ENCODE measurements at places on chromosomes 16 and 17.

- peak; percentile 77 for DNase-seq
Measured at GRCh38 chr16:66549284-66550131, at the start of gene TK2. Gene TK2 (minus strand): TSS chr16:66550122. CDS start chr16:66550061, 61 bp downstream.

- no peak for DNase-seq
Measured at GRCh38 chr16:58116081-58116480, 13.1 kb downstream of the CFAP20 start.

DNA sequence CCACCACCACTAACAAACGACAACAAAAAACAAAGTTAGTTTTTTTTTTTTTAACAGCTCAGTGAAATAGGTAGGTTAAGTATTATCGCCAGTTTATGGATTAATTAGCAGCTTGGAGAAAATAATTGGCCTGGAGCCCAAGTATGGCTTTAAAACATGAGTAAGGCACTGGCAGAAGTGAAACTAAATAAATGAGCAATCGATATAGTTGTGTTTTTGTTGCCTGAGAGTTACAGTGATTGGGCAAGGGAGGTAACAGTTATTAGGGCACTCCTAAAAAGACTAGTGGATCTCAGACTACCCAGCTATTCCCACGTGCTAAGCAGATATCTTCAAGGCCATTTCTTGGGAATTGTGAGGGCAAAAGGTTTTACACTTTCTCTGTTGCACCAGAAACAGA is 2.4 kb downstream of the MLKL start:
- DNase-seq = no peak

GRCh38 chr16:1308036-1308976 is 1.1 kb upstream of the UBE2I start:
- no peak for DNase-seq

DNA sequence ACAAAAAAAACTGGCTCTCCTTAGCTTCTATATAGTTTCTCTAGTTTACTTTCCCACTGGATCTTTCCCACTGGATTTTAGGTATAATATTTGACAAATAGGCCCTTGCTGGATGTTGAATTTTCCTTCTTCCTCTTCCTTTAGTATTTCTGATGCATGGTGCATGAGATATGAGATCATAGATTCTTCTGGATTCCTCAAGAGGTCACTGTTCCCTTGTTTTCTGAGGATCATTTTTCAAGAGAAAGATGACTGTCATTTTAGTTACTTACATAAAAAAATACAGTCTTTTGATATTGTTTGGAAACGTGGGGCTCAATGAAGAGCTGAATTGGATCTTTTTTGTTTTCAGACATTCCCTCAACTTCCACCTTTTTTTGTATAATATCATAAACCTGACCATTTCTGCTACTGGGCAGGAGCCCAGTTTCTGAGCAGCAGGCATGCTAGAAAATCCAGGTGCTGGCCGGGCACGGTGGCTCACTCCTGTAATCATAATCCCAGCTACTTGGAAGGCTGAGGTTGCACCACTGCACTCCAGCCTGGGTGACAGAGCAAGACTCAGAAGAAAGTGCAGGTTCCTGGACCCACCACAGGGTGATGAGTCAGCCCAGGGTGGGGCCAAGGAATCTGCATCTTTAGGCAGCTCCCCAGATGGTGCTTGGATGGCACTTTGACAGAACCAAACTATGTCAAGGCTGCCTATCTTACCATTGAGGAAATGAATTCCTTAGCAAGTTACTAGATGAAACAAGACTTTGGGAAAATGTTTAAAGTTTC is 70.3 kb downstream of the SDR42E1 start:
- peak; percentile 53 for DNase-seq

GRCh38 chr16:87895641-87896141 is 26.4 kb upstream of the SLC7A5 start:
- peak; percentile 92 for DNase-seq

DNA sequence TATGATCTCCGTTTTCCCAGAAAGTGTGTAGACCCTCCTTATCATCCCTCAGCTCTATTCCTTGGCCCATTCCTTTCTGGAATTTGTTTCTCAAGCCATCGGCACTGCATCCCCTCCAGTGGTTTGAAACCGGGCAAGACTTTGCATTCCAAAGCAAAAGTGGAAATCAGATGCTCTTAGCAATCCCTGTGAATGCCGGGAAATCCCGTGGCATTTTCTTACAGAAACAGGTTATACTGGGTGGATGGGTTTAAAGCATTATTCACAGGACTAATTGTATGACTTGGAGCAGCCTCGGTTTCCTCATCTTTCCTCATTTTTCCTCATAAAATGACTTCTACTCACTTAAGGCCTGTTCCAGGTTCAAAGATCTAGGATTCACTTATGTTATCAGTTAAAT is 52.0 kb downstream of the MAP2K6 start:
- DNase-seq = no peak

DNA sequence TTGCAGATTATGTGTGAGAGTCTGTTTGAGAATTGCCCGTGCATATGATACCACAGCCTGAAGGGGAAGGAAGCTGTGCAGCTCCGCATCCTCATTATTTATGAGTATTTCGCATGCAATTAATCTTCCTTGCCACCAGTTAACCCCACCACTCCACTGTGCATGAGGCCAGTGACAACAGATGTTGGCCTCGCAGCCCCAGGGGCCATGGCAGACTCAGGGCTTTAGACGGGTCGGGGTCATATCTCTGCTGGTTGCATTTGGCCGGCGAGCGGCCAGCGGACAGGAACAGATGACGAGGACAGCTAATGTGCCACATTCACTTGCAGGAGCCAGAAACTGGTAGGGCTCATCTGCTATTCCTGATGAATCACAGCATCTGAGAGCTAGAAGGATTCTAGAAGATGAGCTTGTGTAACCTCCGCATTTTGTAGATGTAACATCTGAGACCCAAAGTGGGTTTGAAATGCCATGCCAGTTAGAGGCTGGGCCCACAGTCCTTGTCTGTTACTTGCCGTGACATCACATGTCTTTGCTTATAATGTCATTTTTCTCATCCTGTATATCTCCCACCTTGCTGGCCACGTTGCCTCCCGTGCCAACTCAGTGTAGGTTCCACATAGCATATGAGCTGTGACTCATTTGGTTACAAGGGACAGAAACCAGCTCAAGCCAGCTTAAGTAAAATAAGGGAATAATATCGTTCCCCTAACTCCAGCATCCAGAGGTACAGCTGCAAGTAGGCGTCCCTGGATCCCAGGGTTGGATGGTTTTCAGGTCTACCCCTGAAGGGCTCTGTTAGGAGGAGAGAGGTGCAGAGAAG is 137.2 kb downstream of the SNX29 start:
- DNase-seq = peak; percentile 60

DNA sequence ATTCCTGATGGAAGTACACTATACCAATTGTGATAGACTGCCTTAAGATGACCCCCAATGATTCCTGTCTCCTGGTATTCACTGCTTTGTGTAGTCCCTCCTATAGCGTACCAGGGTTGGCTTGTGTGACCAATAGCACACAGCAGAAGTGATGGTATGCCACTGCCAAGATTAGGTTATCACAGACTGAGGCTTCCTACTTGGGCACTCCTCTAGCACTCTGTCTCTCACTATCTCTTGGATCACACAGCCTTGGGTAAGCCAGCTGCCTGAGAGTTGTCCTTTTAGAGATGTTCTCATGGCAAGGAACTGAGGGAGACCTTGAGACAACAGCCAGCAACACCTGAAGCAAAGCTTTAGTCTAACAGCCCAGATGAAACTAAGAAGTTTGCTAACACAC is 12.7 kb upstream of the AMFR start:
- DNase-seq = no peak

GRCh38 chr16:72240466-72240865 is 68.5 kb upstream of the PMFBP1 start:
- DNase-seq = no peak

DNA sequence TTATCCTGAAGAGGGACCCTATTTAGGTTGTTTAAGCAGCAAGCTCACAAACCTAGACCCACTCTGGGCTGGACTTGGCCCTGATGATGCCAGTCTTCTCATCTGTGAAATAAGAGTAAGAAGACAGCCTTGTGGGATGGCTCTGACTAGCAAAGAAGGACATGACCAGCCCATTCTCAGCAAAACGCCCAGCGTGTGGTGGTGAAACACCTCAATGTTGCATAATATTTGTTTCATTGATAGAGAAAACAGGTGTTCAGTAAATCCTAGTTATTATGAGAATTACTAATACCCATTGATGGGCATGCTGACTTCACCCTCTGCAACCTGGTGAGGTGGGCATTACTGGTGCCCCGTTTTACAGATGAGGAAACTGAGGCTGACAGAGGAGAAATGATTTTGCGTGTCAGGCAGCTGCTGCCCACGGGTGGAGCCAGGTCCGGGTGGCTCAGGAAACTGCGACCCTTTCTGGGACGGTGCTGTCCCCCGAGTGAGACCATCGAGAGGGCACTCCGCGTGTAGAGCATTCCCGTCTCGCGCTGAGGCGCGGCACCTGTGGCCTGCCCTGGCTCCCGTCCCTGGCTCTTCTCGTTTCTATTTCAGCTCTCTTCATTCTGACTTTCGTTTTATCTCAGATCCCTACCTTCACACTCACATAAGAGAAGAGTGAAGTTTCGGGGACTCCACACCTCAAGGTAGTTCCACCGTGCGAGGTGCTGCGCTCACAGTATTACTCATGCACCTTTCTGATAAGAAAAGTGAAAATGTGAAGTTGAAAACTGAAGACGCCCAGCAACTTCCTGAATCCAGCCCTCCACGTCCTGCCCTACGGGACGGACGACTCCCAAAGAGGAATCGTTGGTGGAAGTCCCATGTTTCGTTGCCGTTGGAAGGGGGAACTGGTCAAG is 48.5 kb downstream of the IRF8 start:
- DNase-seq = no peak

DNA sequence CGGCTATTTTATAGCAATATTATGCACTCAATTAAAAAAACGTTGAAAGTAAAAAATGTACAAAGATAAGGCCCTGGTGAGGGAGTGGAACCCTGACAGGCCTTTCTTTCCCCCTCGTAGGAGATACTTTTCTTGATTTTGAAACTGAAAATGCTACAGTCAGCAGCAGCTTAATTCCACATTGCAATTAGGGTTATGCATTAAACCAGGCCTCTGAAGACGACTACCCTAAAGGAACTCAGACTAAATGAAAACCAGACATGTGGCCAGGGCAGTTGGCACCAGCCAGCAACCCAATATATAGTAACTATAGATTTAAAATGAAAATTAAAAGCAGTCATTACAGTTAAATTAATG is 463.2 kb upstream of the MAF start:
- DNase-seq = no peak

- DNase-seq = peak; percentile 76
Measured at GRCh38 chr17:57970710-57971109, 15.5 kb upstream of the CUEDC1 start.

DNA sequence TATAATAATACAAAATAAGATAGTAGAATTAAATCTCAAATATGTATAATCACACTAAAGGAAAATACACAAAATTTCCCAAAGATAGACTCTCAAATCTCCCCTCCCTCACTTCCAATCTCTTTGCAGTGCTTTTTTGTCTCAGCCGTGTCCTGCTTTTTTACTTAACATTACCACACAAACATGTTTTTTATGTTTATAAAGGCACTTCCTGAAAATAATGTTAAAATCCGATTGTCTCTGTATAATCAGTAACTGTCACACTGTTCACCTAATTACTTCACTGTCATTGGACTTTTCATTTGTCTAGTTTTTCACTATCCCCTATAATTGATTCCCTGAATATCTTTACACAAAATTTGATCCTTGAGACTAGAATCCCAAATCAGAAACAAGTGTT is 38.2 kb upstream of the ALDH3A2 start:
- DNase-seq = no peak

GRCh38 chr17:74971842-74972106 is 785 bp downstream of the HID1 start:
- DNase-seq = no peak

- DNase-seq = no peak
Measured at GRCh38 chr17:72468841-72469240, 348.0 kb downstream of the SOX9 start.

GRCh38 chr17:21285164-21286065 is 904 bp downstream of the MAP2K3 start:
- peak; percentile 72 for DNase-seq

DNA sequence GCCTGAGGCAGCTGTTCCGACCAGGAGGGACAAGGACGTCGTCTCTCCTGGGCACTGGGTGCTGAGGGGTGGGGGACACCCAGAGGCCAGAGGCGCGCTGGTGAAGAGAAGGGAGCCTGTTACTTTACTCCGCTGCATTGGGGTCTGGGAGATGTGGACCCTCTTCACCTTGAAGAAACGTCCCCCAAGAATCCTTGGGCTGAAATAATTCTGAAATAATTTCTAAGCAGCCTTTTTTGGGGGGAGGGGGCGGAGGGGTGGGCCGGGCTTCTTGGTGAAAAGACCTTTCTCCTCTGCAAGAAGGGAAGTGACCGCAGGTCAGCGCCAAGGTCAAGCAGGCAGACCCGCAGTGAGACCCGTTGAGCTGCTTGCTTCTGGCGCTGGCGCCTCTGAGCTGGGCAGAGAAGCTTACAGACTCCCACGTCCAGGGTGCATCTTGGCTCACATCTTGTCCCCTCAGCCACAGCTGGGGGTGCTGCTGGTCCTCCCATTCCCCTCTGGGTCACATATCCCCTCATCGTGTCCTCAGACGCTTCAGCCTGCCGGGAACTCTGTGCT is 1.1 kb downstream of the SYT17 start:
- no peak for DNase-seq

DNA sequence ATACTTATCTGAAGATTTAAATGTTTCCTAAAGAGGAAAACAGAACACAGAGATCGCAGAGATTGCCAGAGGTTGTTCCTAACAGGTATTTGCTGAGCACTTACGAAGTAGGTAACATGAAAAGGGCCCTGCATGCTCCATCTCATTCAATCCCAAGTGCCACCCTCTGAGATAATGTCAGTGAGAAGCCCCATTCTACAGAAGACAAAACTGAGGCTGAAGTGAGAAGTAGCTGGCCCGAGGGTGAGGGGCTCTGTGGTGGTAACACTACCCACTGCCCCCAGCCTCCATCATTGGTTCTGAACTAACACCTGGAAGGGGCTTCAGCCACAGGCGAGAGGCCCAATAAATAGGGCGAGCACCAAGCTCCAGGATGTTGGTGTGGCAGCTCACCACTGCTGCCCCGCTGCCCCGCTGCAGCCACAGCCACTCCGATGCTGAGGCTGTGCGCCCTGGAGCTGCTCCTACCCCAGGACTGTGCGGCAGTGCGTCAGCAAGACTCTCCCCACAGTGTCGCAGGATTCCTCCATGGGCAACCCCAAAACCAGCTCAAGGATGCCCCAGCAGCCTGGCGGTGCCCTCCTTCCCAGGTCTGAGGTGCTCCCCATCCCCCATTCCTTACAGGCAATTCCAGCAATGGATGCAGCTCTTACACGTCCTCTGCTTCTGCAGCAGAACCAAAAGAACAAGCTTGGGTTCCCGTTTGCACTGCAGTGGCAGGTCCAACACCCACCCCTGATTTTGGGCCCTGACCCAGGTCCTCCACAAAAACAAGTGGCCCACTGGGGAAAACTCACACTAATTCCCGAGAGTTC is 10.3 kb downstream of the FLCN start:
- no peak for DNase-seq

GRCh38 chr16:84177741-84178073 is 9.2 kb downstream of the TAF1C start:
- DNase-seq = peak; percentile 72

All from fibroblast of skin of right biceps (primary cell).